ENCODE measurements at places on chromosomes 4 and X.

GRCh38 chr4:153668647-153669046 lies 15.4 kb upstream of the TLR2 start:
- DNase-seq: no peak

DNA sequence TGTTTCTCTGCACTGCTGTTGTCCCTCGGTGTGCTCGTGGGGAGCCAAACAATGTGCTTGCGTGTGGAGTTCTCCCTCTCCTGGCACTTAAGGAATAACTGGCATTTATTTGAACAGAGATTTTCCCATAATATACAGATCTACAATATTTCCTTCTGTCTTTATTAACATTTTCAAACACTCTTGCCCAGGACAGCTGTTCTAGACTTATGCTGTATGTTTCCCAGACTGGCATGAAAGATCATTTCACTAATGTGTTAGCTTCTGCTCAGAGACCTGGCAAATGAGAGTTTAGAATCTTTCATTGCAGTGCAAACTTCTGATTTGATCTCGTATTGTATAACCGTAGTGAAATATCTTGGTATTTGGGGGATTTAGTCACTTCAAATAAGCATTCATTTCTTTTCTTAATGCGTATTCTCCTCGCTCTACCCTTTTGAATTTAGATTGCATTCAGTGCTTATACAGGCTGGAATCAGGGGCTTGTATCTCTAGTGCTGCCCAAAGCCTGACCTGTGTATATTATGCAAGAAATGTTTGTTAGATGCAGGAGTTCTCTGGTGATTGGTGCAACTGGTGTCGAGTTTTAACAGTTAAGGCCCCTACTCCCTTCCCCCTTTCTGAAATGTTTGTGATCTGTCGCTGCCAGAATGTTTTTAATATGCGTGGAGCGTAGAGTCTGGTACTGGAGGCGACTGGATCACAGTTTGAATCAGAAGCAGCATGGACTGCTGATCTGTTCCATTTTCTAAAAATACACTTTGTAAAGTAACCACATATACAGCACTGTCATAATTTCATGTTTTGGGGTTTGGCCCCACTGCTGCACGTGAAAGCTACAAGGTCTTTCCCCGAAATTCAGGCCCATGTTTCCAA lies 326.3 kb downstream of the ARHGAP10 start:
- DNase-seq: no peak

DNA sequence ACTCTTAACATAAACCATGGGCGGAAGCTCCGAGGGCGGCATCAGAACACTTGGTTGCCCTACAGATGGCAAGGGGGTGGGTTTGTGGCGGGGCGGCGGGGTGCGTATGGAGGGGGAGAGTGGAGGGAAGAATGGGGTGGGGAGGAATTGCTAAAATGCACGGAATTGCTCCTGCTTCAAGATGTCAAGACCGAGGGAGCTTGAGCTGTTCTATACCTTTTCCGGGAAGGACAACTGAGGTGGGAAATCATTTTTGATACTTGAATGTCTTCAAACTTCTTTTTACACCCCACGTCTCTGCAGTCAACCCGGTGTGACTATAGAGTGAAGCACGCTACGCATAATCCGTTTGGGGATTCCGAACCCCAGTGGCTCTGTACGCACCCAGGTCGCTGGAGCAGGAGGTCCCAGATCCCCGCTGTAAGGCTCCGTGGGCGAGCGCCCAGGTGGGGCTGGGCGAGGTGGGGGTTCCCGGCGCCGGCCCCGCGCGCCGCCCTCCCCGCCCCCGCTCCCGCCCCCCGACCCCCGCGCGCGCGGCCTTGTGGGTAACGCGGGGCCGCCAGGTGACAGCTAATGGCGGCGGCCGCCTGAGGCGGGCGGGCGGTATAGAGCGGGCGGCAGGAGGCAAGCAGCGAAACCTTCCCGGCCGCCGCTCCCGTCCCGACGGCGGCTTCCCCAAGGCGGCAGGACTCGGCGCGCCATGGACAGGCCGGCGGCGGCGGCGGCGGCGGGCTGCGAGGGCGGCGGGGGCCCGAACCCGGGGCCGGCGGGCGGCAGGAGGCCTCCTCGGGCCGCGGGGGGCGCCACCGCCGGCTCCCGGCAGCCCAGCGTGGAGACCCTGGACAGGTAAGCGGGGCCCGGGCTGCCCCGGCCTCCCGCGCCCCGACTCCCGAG lies at the start of gene MTMR1:
Gene MTMR1, plus strand, starts transcription at position 566 of the 894 bp plus-strand sequence. Its CDS starts 135 bp downstream, at position 701.
- peak; percentile 59 for DNase-seq

GRCh38 chr4:94349193-94349592 lies 6.6 kb upstream of the HPGDS start:
- DNase-seq: no peak

GRCh38 chr4:123876143-123876542 lies 479.5 kb downstream of the SPRY1 start:
- no peak for DNase-seq

GRCh38 chrX:11793734-11794133 lies 35.7 kb downstream of the MSL3 start:
- no peak for DNase-seq

DNA sequence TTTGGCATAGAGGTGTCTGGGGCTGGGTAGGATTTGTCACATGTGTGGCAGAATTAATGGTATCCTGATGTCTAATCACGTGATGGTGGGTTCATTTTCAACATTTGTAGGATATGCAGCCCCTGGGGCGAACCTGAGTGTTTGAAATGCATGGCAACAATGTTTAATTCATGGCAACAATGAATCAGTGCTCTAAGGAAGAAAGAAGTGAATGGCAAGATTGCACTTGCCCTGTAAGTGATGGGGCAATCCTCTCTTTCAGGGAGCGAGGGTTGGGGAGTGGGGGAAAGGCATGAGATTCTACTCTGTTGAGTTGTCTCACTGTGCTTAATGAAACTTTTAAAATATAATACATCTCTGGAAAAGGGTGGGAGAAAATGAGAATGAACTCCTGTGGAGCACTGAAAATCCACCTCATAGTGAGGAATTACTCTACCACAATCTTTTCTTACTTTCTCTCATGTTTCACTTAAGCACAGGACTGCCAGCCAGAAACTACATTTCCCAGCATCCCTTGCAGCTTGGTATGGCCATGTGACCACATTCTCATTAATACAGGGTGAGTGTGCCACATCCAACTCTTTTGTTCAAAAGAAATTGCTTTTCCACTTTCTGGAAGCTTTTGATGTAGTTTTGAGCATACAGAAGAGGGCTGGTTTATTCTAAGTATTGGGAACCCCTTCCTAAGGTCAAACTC lies 64.0 kb upstream of the PGM2 start:
- DNase-seq: no peak

GRCh38 chr4:55183926-55184599 lies 58.7 kb upstream of the KDR start:
- DNase-seq: no peak

DNA sequence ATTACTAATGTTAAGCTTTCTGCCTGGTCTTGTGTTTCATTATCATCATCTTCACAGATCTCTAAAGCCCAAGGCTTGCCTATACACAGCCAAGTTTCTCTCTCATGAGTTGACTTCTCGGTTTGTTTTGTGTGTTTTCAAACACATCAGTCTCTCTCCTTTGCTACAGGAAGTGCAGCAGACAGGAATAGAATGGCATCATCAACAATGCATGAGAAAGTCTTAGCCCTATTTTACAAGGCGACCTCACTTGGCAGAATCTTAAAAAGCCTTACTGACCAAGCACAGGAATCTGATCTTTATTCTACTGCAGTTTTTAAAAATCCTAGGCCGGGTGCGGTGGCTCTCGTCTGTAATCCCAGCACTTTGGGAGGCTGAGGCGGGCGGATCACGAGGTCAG lies 36.8 kb downstream of the CC2D2A start:
- no peak for DNase-seq

DNA sequence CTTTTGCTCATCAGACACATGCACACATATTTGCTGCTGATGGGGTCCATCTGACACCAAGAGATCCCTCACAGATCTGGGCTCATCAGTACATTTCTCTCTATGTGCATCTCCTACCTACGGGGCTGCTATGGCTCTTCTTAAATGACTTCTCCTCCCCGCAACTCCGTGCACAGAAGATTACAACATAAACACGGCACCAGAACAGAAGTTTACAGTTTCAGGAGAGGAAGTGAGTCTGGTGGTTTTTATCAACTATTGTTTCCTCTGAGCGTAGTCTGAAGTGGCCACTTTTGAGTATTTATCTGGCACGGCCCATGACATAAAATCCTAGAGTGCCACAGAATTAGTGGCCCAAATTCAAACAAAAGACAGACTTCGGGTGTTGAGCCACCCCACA lies 263.8 kb downstream of the PRDM5 start:
- DNase-seq: no peak

DNA sequence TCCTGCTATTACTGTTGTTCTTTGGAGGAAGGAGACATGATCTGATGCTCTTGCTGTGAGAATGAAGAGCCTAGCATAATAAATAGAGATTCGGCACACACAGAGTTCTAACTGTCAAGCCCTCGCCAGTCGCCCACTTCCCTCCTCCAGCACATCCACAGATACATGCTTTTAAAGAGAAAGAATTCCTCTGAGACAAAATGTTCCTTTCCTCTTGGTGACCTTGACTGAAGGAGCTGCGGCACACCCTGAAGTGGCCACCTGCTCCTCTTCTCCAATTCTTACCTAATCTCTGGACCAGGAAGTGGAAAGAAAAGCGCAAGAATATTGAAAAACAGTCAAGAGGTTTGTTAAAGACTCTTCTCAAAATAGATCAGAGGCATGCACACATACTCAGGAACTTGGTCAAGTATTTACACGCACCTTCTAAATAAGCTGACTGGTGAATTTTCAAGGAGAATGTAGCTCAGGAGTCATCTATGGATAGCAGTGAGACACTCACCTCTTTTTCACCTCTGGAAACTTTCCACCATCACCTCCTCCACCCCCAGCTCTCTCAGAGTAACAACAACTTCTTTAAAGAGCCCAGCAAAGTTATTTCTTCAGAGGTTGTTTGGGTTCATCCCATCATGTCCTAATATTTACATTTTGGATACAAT lies 95.4 kb downstream of the PARM1 start:
- no peak for DNase-seq

GRCh38 chr4:158203436-158203835 lies 6.8 kb upstream of the TMEM144 start:
- DNase-seq: no peak

DNA sequence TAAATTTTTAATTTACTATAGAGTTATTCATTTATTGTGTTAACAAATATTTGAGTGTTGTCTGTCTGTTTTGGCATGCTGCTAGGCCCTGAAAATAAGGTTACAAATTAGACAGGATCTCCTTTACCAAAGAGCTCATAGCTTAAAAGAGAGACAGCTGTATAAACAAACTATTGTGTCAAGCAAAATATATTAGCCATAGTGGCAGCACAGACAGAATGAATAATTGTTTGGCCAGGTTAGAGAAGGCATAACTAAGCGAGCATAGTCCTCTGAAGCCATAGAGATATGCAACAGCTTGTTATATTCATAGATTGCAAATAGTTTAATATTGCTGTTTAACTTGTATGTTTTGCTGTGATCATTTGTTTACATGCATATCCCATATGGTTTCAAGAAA lies 66.7 kb upstream of the NDUFC1 start:
- no peak for DNase-seq

Data from right hindlimb (tissue), 1 donor.